ENCODE measurements at places on chromosomes 6 and 20.
A peak's percentile ranks its signal among the peaks of the same experiment; 100 is the strongest.

DNA sequence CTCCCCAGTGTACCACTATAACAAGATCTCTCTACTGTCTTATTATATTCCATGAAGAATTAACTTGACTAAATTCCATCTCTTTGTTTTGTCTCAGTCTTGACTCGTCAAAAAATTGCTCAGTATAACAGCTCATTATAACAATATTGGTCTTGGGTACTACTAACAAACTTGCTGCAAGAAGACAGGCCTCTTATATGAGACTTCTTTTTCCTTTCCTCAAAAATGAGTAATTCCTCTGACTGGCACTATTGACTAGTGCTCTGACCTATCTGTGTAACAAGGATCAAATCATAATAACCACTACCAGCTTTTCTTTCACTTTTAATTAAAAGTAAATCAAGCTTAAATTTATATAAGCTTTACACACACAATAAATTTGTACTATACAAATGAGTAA is 91.3 kb upstream of the THEMIS start:
- no peak for DNase-seq

- DNase-seq, result no peak
Observed at GRCh38 chr6:130583268-130583667, 217.5 kb downstream of the TMEM200A start.

DNA sequence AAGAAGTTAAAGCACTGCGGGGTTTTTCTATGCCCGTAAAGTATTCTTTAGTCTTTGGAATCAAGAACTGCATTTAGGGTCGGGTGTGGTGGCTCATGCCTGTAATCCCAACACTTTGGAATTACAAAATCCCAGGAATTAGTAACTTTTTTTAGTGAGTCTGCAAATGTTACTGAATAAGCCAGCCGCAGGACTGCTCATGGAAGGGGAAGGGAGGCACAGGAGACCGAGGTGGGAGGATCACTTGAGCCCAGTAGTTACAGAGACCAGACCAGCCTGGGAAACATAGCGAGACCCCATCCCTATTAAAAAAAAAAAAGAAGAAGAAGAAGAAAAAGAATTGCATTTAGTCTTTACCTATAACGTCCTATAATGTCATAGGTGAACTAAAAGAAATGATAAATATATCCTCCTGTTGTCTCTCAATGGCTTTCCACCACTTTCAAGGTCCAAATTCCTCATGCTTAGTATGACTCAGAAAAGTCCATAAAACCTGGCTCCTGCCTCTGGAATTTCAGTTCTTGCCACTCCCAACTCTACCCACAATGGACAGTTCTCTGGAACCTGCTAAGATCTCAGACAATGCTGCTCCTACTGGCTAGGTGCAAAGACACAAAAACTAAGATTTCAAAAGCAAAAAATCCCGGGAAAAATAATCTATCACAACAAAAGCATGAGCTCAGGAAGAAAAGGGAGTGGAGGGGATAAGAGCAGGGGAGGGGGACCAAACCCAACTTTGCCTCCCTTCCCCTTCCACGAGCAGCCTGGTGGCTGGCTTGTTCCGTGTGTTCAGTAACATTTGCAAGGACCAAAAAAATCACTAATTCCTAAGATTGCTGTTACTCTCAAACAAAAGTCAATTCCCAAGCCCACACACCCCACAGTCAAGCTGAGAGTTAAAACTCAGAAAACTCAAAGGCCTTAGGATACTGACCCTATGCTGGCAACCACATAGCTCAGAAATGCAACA is 39.0 kb downstream of the B4GALT5 start:
- peak; percentile 80 for DNase-seq

DNA sequence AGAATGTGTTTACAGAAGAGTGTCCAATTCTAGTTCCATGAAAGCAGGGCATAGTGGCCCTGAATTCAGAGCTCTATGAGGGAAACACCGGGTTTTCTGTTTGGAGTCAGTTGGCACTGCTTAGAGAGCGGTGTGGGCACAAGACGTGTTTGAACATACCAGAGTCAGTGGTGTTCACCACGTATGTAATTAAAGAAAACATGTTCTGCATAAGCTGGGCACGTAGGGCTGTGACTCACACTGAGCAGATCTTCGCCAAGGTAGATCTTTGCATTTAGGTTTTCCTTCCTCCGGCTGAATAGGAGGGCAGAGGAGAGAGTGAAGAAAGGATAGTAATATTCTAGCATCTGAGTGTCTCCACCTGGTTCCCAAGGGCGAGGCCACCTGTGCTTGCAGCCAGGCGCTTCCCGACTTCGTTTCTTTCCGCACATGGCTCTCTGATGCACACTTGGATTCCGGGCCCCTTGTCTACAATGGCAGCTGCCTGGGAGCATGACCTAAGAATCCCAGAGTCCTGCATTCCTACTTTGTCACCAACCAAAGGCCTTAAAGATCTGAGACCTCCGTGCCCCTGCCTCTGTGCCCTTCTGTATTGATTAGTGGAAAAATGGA is 136.2 kb downstream of the ERMARD start:
- no peak for DNase-seq

- DNase-seq, result no peak
Observed at GRCh38 chr6:3741477-3741871, 10.0 kb downstream of the PXDC1 start.

GRCh38 chr6:27785294-27785693 is 126.9 kb downstream of the OR2B2 start:
- no peak for DNase-seq

GRCh38 chr6:150646228-150646627 is 46.5 kb downstream of the PLEKHG1 start:
- DNase-seq, result no peak

- DNase-seq, result no peak
Observed at GRCh38 chr6:50992704-50993625, 174.3 kb downstream of the TFAP2B start.

DNA sequence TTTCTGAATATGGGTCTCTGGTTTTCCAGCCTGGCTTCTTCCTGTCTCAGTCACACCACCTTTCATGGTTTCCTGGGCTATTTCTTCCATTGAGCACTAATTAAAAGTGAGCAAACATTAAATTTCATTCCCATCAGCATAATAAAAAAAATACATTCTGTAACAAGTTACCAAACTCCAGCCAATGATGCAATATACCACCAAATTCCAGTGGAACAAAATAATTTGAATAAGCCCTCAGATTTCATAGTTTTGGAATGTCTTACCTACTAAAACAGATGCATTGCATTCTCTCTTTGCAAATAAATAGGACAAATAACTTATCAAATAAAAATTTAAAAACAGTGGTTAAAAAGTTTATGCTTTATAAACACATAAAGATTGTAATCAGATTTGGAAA is 97.8 kb upstream of the PRDM1 start:
- DNase-seq, result no peak

DNA sequence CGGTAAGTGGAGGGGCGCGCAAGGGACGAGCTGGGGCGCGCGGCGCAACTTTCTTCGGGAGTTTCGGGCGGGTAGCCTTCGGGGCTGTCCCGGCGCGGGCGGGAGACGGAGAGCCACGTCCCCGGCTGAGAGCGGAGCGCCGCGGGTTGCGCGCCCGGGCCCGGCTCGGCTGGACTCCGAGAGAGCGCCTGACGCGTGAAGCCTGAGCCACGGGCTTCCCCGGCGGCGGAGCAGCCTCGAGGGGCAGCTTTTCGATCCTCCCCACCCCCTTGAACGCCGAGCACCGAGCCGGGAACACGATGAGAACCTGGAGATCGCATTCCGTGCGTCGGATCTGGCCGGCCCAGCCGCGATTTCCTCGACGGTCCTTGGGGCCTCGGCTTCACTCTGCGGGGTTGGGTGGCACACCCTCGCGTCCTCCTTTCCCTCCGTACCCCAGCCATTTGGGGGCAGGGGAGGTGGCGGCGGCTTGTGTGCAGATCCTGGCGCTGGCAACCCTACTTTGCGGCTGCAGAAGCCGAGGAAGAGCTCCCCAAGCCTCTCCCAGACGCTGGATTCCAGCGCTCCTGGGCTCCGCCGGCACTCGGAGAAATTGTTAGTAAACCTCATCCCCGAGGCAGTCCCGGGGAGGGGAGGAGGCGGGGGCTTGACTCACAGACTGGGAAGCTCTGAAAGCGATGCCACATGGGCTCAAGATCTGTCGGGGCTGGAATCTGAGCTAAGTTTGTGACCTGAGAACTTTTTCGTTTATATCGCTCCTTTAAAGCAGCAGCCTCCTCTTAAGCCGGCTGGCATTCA is 572 bp downstream of the DSE start:
- DNase-seq, result peak; percentile 95

- DNase-seq, result no peak
Observed at GRCh38 chr6:157382821-157383220, 1.8 kb downstream of the ZDHHC14 start.

GRCh38 chr6:134640229-134640628 is 309.7 kb downstream of the ALDH8A1 start:
- no peak for DNase-seq

DNA sequence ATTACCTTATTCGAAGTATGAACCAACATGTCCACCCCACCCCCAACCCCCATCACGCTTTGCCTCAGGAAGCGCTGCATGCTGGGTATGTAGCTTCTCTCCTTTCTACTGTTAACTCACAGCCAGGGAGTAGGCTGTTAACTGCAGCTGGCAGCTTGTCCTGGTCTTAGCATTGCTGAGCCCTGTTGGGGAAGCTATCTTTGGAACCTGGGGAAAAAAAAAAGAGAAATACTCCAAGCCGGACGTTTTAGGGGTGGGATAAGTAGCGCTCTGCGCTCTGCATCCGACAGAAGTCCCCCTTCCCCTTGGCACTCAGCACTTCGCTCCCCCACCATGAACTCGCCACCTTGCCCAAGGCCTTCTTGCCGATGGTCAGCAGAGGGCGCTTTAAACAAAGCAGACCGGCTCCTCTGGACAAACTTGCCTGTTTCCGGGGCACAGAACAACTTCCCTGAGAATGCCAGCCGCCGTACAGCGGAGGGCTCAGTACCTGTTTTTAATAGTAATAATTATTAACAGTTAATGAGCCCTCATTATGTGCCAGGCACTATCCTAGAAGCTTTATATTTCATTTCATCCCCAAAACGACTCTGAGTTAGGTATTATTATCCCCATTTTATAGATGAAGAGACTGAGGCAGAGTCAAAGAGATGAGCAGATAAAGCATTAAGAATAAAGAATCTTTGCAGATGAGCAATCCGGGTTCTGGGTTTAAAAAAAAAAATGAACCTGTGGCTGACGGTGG is 35.2 kb upstream of the MDFI start:
- peak; percentile 93 for DNase-seq

DNA sequence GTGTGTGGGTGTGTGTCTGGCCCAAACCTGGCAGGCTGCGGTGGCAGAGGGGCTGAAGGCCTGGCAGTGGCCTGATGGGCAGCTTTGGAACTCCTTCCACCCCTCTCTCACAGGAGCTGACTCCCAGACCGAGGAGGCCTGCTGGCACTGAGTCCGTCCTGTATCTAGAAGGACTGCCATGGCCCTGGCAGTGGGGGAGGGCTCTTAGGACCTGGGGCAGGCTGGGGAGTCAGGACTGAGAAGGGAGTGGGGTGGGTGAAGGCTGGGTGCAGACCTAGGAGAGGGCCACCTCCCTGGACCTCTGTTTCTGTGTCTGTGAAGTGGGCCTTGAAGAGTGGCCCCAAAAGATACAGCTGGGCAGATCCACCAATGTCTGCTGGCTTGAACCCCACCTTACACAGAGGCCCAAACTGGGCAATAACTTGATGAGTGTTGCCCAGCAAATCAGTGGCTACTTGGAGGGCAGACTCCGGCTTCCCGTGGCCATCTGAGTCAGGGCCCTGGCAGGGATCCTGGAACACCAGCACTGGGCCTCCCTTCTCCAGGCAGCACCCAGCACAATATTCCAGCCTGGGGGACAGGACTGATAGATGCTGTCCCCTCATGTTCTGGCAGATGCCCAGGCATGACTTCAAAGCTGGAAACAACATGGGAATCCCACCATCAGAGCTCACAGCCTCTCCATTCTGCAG is 46.7 kb upstream of the BLCAP start:
- peak; percentile 21 for DNase-seq

GRCh38 chr6:43278524-43279078 is 19.5 kb upstream of the SLC22A7 start:
- peak; percentile 60 for DNase-seq
